Renal cortical epithelial cell (primary cell): ENCODE measurements at places on chromosomes 2 and 18.

DNA sequence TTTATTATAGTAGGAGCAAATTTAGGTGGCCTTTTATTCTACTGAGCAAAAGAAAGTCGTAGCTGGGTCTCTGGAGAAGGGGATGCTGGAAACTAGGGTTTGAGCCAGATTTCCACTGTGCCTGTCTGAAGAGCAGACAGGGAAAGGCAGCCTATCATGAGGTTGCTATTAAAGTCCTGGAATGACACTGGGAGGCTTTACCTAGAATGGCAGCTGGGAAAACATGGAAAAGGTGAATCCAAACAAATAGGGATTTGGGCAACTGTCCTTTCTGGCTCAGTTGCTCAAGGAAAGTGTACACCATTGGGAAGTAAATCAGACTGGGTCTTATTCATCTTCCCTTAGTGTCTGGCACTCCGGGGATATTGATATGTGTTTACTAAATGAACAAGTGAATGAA is 154.6 kb downstream of the MTX2 start:
- DNase-seq = no peak

- DNase-seq = no peak
Measured at GRCh38 chr2:84908948-84909713, 3.7 kb downstream of the TMSB10 start.

GRCh38 chr2:121521359-121521758 is 9.3 kb upstream of the RNU4ATAC start:
- no peak for DNase-seq

- DNase-seq = peak; percentile 67
Measured at GRCh38 chr2:120729406-120730399, 6.0 kb upstream of the GLI2 start.

- DNase-seq = no peak
Measured at GRCh38 chr18:50289108-50289443, 1.6 kb upstream of the CXXC1 start.

GRCh38 chr18:2916184-2916583 is 69.4 kb downstream of the EMILIN2 start:
- no peak for DNase-seq

- DNase-seq = no peak
Measured at GRCh38 chr18:50315100-50315871, 27.8 kb upstream of the CXXC1 start.

DNA sequence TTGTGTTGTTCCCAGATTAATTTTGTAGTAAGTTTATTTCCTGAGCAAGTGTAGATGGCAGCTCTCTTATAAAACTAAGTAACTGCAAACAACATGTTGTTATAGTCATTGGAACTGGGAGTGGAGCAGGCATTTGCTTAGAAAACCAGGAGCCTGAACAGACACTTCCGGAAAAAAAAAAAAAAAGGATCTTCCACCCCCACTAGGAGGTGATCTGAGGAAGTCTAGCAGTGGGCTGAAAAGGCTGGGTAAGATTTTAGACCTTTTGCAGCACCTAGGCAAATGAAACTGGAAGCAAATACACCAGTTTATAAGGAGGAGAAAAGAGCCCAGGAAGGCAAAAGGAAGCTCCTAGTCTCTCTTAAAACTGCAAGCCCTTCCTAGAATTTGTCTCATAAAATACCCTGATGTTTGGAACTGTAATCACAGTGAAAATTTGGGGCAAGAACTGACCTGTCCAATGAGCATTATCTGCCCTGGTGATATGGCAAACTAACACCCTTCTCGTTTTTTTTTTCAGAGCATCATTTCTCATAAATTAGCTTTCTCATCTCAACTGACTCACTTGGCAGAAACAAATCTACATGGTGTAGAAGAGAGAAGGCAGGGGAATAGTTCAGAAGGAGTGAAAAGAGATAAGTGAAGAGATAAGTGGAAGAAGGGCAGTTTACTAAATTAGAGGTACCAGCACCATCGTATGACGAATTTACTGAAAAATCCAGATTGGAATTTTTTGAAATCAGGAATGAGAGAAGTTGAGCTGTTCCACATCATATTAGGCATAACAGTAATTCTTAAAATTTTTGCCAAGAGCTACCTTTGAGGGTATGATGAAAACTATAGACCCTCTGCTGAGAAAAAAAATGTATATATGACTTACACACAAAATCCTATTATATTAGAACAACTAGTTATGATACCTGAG is 4.2 kb upstream of the CCNYL1 start:
- no peak for DNase-seq

DNA sequence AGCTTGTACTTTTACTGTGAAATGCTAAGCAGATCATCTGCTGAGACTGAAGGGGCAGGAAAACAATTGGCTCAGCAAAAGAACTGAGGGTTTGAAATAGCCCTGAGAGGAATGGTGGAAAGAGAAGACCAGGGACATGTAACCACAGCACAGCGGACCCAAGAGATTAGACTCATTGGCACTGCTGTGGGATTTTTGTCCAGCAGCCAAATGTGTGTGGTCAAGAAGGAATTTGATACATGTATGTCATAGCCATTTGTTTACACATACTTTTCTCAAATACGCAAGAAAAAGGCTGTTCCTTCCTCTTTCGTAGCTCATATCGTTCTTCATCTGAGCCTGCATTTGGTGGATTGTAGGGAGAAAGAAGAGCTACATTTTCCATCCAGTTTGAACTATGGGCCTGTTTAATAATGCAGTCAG is 73.8 kb downstream of the TRABD2A start:
- peak; percentile 65 for DNase-seq

DNA sequence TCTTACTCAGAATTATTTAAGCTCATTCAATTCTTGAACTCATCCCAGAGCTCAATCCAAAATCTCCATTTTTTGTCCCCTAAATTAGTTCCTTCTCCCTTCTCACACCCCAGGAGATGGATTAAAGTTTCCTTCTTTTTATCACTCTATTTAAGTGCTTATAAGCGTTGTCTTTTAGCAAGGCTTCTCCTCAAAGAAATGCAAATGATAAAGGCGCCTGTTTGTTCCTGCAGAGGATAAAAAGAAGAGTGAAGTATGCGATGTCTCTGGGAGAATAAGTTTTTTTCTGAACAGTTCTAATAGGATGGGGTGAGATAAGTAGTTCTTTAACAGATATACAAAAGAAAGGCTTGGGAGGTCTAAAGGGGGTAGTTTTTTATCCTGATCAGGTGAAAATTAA is 303.3 kb downstream of the CNTNAP5 start:
- DNase-seq = no peak

DNA sequence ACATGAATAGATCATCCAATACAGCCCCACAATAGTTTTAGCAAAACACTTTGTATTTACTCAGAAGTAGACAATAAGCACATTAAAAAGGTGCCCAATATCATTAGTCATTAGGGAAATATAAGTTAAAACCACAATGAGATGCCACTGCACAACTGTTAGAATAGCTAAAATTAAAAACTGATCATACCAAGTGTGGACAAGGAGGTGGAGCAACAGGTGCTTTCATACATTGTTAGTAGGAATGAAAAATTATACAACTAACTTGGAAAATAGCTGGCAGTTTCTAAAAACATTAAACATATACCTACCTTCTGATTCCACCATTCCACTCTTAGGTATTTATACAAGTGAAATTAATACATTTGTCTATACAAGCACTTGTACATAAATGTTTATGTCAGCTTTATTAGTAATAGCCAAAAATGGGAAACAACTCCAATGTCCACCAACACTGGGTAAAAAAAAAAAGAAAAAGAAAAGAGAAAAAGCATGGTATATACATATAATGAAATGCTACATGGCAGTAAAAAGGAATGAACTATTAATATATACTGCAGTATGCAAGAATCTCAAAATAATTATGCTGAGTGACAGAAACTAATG is 27.6 kb upstream of the UBE2E3 start:
- DNase-seq = no peak

- DNase-seq = no peak
Measured at GRCh38 chr2:235564066-235564465, 70.2 kb downstream of the AGAP1 start.

GRCh38 chr2:204250692-204251091 is 294.6 kb upstream of the PARD3B start:
- DNase-seq = no peak

GRCh38 chr2:27249891-27250651 is 12.8 kb downstream of the SLC30A3 start:
- DNase-seq = peak; percentile 15

DNA sequence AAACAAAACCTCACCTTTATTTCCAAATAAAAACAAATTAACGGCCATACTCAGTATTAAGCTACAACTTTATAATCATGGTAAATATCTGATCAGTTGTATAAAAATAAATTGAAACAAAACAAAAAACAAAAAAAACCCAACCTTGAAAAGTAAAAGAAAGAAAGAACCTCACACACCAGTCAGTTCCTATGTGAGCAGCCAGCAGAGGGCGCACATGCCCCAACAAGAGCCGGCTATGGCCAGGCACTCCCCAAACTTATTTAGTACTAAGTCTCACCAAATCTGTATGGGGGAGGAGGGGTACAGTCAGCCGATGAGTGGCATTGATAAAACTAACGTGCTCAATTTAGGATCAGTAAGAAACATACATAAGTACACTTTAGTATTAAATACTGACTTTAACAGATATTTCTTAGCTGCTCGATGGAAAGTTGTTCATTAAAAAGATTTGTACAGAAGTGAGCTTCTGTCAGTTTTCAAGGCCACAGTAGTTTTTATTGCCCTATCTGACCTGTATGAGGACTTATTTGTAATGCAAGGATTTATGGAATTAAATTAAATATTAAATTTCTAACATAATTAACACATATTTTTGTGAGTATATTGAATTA is 172.6 kb downstream of the TCF4 start:
- DNase-seq = peak; percentile 59

- DNase-seq = no peak
Measured at GRCh38 chr2:173326806-173327205, 27.9 kb upstream of the CDCA7 start.

DNA sequence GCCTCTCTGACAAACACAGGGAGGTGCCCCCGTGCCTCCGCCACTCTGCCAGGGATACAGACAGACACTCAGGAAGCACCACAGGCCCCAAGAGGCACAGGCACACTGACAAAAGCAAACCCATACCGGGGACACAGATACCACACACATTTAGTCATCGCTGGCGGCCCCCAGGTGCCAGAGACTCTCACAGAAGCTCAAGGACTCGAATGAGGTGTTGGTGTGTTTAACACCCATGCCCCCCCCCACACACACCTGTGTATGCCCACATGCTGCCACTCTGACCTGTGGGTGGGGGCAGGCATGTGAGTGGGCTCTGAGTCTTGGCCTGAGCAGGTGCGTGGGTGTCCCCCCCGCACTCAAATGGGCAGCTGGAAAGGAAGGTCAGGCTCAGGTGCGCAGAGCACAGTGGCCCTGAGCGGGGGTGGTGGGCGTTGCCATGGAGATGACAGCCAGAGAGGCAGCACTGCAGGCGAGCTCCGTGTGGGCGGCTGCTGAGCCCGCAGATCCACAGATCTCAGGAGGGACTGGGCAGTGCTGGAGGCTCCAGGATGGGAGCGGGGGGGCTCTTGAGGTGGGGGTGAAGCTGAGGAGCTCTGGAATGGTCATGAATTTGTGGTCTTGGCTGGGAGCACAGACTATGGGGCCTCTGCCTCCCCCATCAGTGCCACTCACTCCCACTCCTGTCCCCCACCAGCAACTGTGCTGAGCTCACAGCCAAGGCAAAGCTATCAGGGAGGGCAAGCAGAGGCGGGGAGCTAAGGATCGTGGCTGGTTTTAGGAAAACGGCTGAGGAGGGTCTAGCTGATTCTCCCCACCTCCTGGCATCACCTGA is 73.9 kb upstream of the TAF1B start:
- peak; percentile 53 for DNase-seq

DNA sequence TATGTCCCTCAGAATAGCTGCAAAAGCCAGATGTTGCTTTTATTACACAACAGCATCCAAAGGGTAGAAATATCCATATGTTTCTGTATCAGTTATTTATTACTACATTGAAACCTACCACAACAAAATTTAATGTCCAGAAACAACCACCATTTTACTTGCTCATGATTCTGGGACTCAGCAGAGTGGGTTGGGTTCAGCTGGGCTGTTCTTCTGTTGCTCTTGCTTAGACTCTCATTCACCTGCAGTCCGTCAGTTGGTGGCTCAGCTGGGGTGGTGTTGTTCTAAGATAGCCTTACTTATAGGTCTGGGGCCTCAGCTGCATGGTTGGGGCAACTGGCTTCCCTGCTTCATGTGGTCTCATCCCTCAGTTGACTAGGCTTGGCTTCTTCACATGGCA is 21.7 kb downstream of the AQP4 start:
- DNase-seq = no peak

DNA sequence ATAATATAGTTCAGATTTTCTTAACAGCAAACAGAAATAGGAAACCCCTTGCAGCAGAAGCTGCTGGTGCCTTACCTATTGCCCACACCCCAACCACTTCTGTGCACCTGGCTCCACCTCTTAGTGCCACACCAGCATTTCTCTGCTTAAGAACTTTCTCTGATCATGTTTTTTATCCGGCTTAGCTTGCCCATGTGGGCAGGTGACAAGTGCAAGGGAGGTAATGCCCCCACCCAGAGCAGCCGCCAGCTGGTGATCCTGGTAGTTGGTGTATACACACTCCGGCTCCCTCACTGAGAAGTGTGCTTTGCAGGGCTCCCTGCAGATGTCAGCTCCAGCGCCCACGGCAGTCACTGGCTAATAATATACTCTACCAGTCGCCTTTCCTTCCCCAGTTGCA is 126.3 kb downstream of the ALPK2 start:
- DNase-seq = no peak

DNA sequence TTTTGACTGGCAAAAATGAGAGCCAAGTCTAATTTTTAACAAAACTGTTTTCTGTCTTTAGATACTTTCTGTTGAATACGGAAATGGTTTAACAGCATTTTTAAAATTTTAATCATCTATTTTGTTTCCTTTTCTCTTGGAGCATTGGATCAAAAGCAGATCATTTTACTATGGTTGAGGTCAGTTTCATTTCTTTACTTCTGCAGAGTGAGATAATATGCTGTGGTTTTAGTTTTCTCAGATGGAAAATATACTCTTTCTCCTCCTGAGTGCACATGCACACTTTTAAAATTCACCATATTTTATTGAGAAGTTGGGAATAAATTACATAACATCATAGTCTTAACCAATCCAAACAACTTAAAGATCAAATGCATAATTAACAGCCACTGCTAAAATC is 283.3 kb downstream of the SLC8A1 start:
- no peak for DNase-seq

DNA sequence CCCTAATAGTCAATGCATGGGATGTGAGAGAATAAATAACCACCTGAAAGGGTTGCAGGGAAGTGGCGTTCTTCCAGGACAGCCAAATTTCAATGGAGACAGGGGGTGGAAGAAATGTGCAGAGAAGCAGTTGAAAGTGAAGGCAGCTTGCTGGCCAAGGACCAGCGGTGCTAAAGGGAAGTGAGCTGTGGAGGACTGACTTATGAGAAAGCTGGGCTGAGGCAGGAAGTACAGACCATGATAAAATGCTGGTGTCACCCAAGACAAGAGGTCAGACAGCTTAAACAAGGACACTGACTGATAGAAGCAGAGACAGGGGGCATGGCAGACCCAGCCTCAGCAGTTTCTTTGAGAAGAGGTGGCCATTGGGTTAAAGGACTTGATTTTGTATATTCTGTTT is 106.7 kb downstream of the DTNB start:
- DNase-seq = peak; percentile 11
